Large intestine (tissue), 12 donors: ENCODE measurements at places on chromosomes 5 and 9. TPM values are rescaled to one million over a fixed set of nuclear protein-coding genes. Genes with fewer than 3 reads are reported as not detected.
A peak's percentile ranks its signal among the peaks of the same experiment; 100 is the strongest.

DNA sequence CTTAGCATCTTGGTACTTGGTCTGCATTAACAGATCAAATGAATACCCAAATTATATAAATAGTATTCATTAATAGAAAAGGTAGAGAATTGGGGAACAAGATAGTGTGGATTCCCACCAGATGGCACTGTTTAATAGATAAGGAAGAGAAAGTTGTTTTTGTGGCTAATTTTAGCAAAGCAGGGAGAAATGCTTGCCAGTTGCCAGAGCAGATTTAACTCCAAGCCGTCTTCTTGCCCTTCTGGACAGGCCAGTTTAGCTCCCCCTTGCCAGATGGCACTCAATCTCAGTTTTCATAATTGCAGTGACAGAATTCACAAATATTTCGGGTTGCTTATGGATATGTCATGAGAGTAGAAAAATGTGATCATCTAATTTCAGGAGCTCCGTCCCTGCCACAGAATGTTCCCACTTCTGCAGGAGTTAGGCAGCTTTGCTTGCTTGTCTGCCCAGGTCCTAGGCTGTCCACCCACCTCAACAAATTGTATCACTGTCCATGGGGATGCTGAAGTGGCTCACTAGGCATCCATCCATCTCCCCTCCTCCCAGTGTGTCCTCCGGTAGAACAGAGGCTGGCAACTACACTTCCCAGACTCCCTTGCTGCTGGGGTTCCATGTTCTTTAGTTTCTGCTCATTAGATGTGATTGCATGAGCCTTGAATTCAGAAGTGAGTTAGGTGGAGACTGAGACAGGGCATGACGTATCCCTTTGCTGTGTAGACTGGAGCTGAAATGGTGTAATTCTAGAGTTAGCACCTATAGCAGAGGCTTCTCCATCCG is 11.8 kb upstream of the HEXB start:
- no peaks in the 10 kb centered on the region for H3K36me3 ChIP-seq
- H3K27me3 ChIP-seq = no peaks in the 10 kb centered on the region
- no peak overlapping the region for H3K27ac ChIP-seq
- no peaks in the 10 kb centered on the region for H3K4me1 ChIP-seq
- H3K4me3 ChIP-seq = no peak overlapping the region

DNA sequence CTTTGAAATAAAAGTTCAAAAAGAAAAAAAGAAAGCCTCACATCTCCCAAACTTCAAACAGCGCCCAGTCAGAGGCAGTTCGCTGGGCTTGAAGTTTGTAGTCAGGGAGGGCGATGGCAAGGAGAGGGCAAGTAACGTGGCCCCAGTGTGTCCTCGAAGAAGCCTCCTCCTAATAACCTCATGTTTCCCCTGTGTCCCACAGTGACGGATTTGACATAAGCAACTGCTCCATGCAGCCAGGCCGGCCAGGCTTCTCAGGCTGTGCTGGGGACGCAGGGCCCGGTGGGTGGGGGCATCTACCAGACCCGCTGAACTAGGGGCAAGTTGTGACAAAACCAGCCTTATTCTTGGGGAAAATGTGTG is 172.2 kb downstream of the ERCC6L2 start:
- H3K27ac ChIP-seq = peak overlapping the region; percentile 24
- H3K4me3 ChIP-seq = no peak overlapping the region
- DNase-seq = no peak
- peaks cover 8% of the 10 kb centered on the region for H3K27me3 ChIP-seq
- peaks cover 9% of the 10 kb centered on the region for H3K4me1 ChIP-seq

GRCh38 chr5:82784521-82784920 is 292.7 kb downstream of the TMEM167A start:
- no peak overlapping the region for H3K27ac ChIP-seq
- H3K36me3 ChIP-seq = no peaks in the 10 kb centered on the region

GRCh38 chr5:8333977-8334376 is 465.0 kb downstream of the MTRR start:
- no peaks in the 10 kb centered on the region for H3K4me1 ChIP-seq
- no peaks in the 10 kb centered on the region for H3K27me3 ChIP-seq
- no peak overlapping the region for H3K4me3 ChIP-seq
- no peaks in the 10 kb centered on the region for H3K36me3 ChIP-seq
- DNase-seq = no peak

- no peak overlapping the region for H3K27ac ChIP-seq
- no peak overlapping the region for H3K4me3 ChIP-seq
- H3K36me3 ChIP-seq = no peaks in the 10 kb centered on the region
- no peaks in the 10 kb centered on the region for H3K27me3 ChIP-seq
- no peaks in the 10 kb centered on the region for H3K4me1 ChIP-seq
- no peak for DNase-seq
Observed at GRCh38 chr9:36575411-36575882, 2.8 kb downstream of the MELK start.

GRCh38 chr9:131530546-131530919 is 530 bp downstream of the UCK1 start:
- peak; percentile 55 for DNase-seq
- H3K4me3 ChIP-seq = peak overlapping the region; percentile 80
- H3K27ac ChIP-seq = peak overlapping the region; percentile 27
- H3K27me3 ChIP-seq = no peaks in the 10 kb centered on the region

DNA sequence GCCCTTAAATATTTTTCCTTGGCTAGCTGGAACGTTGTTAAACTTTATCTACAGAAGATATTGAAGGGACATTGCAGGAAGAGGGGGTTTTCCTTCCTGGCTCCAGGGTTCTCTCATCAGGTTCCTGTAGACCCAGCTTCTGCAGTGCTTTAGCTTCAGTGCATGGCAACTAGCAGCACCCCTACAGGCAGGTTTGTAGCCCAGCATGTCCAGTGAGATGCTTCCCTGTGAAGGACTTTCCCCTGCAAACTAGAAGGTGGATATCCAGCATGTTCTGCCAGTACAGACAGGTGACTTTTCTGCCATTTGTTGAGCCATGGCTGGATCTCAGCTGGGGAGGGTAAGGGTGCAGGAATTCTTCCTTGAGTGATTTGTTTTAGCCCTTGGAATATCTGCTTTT is 10.4 kb downstream of the CCL28 start:
- H3K4me1 ChIP-seq = no peaks in the 10 kb centered on the region
- no peaks in the 10 kb centered on the region for H3K36me3 ChIP-seq
- no peak overlapping the region for H3K27ac ChIP-seq
- peaks cover 5% of the 10 kb centered on the region for H3K27me3 ChIP-seq

DNA sequence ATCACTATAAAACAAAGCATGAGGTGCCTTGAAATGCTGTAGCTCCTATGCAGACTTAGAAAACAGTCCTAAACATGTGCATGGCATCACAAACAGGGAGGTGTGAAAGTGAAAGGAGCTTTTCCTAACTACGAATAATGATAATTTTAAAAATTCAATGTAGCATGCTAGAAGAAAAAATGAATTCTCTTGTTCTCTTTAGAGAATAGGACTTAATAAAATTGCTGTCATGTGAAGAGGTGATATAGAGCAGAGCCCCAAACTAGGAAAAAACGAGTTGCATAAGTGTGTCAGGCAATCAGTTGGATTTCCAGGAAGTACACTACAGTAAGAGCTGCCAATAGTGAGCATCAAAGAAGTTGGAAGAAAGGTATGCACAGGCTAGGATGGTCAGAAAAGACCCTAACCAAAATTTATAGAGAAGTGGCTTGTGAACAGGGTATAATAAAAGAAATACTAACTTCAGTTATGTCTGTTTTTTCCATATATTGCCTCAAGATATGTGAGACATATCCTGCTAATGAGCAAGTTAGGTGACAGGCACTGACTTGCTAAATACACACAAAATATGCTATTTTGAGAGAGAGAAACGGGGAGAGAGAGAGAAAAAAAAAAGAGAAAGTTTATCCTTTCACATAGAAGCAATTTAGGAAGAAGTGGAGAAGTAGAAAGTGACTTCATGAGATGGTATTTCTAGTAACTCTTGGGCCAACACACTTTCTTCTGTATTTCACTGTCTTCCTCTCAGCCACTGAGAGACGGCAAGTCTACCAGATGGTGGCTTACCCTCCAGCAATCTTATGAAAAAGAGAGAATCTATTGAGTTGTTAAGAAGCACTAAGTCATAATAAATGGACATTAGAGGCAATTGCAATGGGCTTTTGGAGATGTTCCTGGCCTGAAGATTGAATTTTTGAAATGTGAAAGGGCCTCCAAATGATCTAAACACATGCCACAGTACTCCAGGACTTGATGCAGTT is 18.0 kb downstream of the ITGA2 start:
- no peaks in the 10 kb centered on the region for H3K27me3 ChIP-seq
- no peaks in the 10 kb centered on the region for H3K4me1 ChIP-seq
- H3K4me3 ChIP-seq = no peak overlapping the region
- no peaks in the 10 kb centered on the region for H3K36me3 ChIP-seq

- peak overlapping the region; percentile 24 for H3K27ac ChIP-seq
- peaks cover 92% of the 10 kb centered on the region for H3K27me3 ChIP-seq
- H3K36me3 ChIP-seq = no peaks in the 10 kb centered on the region
- peaks cover 7% of the 10 kb centered on the region for H3K4me1 ChIP-seq
Observed at GRCh38 chr5:88674356-88675167, 208.4 kb downstream of the MEF2C start.

GRCh38 chr5:172395483-172395882 is 58.8 kb downstream of the SH3PXD2B start:
- H3K36me3 ChIP-seq = peaks cover 3% of the 10 kb centered on the region
- no peaks in the 10 kb centered on the region for H3K4me1 ChIP-seq
- H3K4me3 ChIP-seq = no peak overlapping the region

GRCh38 chr9:88425538-88425950 is 37.3 kb downstream of the SPIN1 start:
- no peaks in the 10 kb centered on the region for H3K4me1 ChIP-seq
- DNase-seq = no peak
- no peak overlapping the region for H3K27ac ChIP-seq
- no peak overlapping the region for H3K4me3 ChIP-seq
- peaks cover 27% of the 10 kb centered on the region for H3K36me3 ChIP-seq

- H3K27me3 ChIP-seq = no peaks in the 10 kb centered on the region
- no peaks in the 10 kb centered on the region for H3K36me3 ChIP-seq
- no peak for DNase-seq
- no peak overlapping the region for H3K4me3 ChIP-seq
- no peak overlapping the region for H3K27ac ChIP-seq
Observed at GRCh38 chr5:111668477-111669414, 88.2 kb downstream of the NREP start.

DNA sequence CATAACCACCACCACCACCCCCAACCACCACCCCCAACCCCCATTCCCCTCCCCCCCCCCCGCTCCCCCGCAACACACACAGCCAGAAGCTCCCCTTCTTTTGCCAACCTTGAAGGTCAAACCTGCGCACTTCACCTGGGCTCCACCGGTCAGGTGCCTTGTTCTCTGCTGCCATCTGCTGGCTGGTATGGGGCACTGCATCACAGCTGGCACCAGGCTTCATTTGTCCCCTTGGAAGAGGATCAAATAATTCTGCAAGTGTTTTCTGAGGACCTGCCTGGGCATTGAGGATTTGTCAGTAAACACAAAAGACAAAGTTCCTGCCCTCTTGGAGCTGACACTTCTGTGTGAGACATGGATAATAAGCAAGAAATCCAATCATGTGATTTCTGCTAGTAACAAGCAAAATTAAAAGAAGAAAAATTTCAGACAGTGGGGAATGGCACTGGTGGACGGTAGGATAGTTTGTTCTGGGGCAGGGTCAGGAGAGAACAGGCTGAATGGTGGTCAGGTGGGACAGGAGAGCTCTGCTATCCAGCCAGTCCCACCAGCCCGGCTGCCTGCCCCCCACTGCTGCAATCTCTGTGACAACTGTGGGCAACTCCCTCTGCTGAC is 55.6 kb upstream of the LMX1B start:
- DNase-seq = peak; percentile 38
- H3K27me3 ChIP-seq = peaks cover 30% of the 10 kb centered on the region
- no peak overlapping the region for H3K4me3 ChIP-seq
- H3K27ac ChIP-seq = no peak overlapping the region
- H3K36me3 ChIP-seq = no peaks in the 10 kb centered on the region
- H3K4me1 ChIP-seq = no peaks in the 10 kb centered on the region

- no peaks in the 10 kb centered on the region for H3K4me1 ChIP-seq
- H3K36me3 ChIP-seq = no peaks in the 10 kb centered on the region
- H3K4me3 ChIP-seq = no peak overlapping the region
- no peak overlapping the region for H3K27ac ChIP-seq
- peaks cover 3% of the 10 kb centered on the region for H3K27me3 ChIP-seq
Observed at GRCh38 chr9:1083325-1083913, 33.3 kb downstream of the DMRT2 start.

- no peak overlapping the region for H3K27ac ChIP-seq
- no peaks in the 10 kb centered on the region for H3K36me3 ChIP-seq
- H3K4me3 ChIP-seq = peak overlapping the region; percentile 23
- DNase-seq = no peak
Observed at GRCh38 chr9:10208691-10209069, 404.1 kb downstream of the PTPRD start.

GRCh38 chr5:172715931-172716682 is 54.9 kb downstream of the DUSP1 start:
- no peak overlapping the region for H3K4me3 ChIP-seq
- H3K27ac ChIP-seq = no peak overlapping the region
- no peaks in the 10 kb centered on the region for H3K36me3 ChIP-seq
- H3K27me3 ChIP-seq = peaks cover 19% of the 10 kb centered on the region
- DNase-seq = no peak

DNA sequence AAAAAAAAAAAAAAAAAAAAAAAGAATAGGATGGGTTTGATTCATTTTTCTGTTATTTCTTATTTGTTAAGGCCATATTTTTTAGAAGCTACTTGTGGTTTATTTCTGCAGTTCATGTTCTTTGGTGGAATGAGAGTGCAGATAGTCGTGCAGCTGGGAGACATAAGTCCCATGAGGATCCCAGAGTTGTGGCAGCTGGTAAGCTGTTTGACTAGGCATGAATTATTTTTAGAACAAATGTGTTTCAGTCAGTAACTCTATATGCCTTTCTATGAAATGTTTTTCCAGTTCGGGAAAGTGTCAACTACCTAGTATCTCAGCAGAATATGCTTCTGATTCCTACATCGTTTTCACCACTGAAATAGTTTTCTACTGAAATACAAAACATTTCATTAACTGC is 5.0 kb upstream of the NIPSNAP3B start:
- H3K27ac ChIP-seq = no peak overlapping the region
- no peak for DNase-seq
- H3K27me3 ChIP-seq = no peaks in the 10 kb centered on the region

GRCh38 chr9:9412241-9412640 is 1200.6 kb downstream of the PTPRD start:
- no peak for DNase-seq
- H3K27ac ChIP-seq = no peak overlapping the region
- no peaks in the 10 kb centered on the region for H3K27me3 ChIP-seq
- H3K36me3 ChIP-seq = no peaks in the 10 kb centered on the region
- H3K4me1 ChIP-seq = no peaks in the 10 kb centered on the region
- H3K4me3 ChIP-seq = no peak overlapping the region

The LRRC70 gene
- polyA plus RNA-seq = 4.2 TPM

The IGFBPL1 gene
- 3.8 TPM for polyA plus RNA-seq

The SNX2 gene
- 133 TPM for polyA plus RNA-seq

The AQP3 gene
- 103 TPM for polyA plus RNA-seq

The NUTM2F gene
- polyA plus RNA-seq = not detected

The TIMD4 gene
- 1.5 TPM for polyA plus RNA-seq

The FAM81B gene
- 0.39 TPM for polyA plus RNA-seq
